ENCODE measurements at places on chromosomes 11 and 22.

DNA sequence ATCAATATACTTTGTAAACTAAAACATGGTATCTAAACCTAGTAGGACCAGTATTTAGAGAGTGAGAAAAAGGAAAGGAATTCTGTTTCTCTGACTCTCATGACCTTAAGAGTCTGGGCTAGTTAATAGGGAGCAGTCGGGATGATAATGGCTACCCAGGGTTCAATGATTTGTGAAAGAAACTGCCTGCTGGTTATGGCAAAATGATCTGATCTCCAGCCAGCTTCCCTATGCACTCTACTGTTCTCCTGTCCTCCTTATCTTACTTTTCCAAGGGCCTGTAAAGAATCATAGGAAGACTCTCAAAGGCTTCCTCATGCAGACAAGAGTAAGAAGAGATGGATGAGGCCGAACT lies 193.1 kb upstream of the PITPNB start:
- DNase-seq: no peak

DNA sequence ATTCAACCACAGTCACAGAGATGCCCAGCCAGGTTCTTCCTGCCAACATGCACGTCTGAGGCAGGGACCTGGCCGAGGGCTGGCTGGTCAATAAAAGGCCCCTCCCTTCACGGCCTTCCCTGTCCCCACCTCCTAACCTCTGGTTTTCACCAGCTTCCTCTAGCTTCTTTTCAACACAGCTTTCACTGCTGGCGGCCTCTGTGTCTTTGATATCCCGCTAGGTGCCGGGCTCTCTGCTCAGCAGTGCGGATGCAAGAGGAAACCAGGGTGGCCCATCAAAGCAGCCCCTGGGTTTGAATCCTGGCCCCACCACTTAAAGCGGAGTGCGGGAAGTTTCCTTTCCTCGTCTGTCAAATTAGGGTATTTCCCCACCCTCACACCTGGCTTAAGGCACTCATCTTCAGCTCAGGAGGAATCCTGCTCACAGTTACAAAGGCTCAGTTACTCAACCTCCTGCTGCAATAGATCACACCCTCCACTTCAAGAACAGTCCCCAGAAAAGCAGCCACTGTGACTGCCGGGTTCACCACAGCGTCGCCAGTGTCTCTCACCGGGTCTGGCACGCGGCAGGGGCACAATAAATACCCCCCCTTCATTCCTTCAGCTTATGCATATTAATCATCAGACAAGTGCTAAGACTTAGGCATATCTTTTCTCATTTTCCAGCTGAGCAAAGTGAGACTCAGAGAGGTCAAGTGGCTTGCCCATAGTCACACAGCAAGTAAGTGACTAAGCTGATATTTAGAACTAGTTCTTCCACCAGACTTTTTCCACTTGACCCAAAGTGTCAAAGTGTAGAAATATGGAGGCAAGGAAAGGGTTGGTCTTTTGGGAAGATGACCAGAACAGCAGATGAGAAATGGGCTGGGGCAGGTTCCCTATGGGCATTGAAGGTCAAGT lies 45.7 kb downstream of the TXN2 start:
- no peak for DNase-seq

- no peak for DNase-seq
Observed at GRCh38 chr11:10314199-10315072, 9.6 kb downstream of the ADM start.

DNA sequence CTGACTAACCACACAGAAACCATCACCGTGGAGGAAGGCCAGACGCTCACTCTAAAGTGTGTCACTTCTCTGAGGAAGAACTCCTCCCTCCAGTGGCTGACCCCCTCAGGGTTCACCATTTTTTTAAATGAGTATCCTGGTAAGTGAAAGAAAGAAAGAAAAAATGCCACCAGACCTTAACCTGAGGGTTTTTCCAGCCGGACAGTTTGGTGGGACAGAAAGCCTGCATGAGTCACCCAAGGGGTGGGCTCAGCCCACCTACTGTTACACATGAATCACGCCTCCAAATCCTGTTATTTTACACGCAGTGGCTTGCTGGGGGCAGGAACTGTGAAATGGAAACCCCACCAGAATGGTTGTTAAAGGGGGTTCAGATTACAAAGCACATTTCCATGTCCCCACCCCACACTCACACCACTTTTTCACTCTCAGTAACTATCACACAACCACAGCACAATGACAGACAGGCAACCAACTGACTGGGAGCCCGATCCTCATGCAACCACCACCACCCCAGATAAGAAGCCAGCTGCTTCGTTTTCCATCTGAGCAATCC lies 11.9 kb downstream of the CRTAM start:
- DNase-seq: peak; percentile 70

DNA sequence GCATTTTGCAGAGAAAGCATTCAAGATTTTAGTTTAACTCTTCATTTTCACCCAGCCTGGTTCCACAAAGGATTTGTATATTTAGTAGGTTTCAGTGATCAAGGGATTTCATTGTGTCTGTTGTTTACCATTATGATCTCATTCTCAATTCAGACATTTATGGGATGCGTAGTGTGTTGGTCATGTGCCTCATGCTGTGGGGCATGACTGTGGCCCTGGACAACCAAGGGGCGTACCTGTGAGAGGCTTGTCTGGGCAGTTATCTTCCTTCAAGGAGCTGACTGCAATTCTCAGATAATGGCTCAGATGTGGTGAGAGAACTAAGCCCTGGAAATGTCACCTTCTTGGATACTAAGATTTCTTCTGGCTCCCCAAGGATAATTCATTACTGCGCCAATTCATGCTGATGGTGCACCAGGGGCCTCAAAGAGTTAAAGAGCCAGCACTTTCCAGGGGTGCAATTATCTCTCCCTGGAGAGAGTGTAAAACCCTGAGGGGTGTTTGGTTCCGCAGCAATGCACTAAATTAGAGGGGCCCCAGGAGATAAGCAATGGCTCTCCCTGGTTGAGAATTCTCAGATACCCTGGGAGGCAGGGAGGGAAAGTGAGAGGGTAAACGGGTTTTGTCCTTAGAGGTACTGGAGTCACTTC lies 32.2 kb downstream of the SLC6A5 start:
- no peak for DNase-seq

GRCh38 chr11:44852952-44853351 lies 97.7 kb downstream of the TP53I11 start:
- no peak for DNase-seq

DNA sequence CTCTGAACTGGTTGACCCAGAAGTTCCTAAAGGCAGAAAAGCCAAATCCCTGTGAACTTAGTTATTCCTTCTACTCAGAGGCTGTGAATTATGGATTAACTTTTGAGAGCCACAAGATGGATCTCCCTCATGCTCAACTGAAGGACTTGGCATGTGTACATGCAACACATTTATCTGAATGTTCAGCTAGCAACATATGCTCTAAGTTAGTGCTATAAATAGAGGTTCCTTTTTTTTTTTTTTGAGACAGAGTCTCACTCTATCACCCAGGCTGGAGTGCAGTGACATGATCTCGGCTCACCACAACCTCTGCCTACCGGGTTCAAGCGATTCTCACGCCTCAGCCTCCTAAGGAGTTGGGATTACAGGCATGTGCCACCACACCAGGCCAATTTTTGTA lies 40.1 kb downstream of the EIF4ENIF1 start:
- DNase-seq: no peak

GRCh38 chr11:83659466-83659865 lies 373.3 kb upstream of the CCDC90B start:
- no peak for DNase-seq

DNA sequence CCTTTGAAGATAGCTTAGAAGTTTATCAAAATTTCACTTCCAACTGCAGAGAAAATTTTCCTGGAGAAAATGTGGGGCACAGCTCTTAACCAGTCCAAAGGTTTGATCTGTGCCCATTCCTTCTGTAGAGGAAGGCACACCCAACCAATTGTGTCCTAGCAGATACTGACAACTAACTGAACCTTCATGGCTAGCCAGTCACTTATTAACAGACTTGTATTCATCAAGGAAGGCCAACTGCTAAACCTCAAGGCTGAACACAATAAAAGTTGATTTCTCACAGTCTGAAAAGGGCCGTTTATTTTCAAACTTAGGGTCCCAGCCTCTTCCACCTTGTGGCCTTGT lies 19.5 kb downstream of the SYT13 start:
- DNase-seq: no peak

GRCh38 chr11:108614086-108614485 lies 20.5 kb upstream of the EXPH5 start:
- DNase-seq: no peak

DNA sequence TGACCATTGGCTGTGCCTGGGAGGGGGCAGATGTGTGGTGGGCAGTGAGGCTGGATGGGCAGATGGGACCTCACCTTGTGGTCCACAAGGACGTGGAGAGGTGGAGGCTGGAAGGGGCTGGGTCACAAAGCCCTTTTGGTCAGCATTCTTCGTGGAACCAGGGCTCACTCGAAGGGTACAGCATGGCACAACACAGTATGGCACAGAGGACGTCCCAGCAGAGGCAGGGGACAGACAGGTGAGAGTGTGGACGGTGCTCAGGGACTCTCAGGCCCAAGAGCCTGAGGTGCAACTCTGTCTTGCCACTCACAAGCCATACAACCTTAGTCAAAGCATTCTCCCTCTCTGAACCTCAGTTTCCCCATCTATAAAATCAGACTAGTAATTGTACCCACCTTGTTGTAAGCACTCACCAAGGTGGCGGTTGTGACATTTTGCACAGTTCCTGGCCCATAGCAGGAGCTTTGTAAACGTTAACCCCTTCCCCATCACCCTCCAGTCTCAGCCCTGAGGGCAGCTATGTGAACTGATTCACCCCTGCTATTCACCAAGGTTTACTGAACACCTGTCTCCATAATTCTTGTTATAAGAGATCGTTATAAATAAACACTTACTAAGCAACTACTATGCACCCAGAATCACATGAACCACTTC lies 11.6 kb upstream of the TSKU start:
- DNase-seq: no peak

GRCh38 chr22:44305888-44306287 lies 6.9 kb downstream of the SHISAL1 start:
- DNase-seq: no peak

DNA sequence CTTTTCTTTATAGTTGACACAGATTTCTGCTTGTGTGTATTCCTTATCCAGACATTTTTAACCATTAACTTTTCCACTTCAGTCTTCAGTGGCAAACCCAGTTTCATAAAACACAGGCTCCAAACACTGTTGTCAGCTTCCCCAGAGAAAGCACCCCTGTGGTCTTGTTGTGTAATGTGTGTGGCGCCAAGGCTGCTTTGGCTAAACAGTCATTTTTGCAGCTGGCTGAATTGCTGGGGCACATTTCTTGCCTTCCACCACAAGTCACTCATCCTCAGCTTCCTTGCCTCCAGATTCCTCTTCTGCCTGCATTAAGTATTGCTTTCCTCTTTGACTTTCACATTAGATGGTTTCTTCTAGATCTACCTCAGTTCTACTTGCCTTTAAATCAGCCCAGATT lies 40.5 kb downstream of the ARHGAP1 start:
- no peak for DNase-seq
